ENCODE measurements at places on chromosomes 2 and 18. TPM values are rescaled to one million over a fixed set of nuclear protein-coding genes. Genes with fewer than 3 reads are reported as not detected.
A peak's percentile ranks its signal among the peaks of the same experiment; 100 is the strongest.

- no peak for DNase-seq
Observed at GRCh38 chr2:231940795-231941194, 14.6 kb upstream of the NPPC start.

- no peak for DNase-seq
Observed at GRCh38 chr18:42064109-42064508, 109.1 kb downstream of the PIK3C3 start.

DNA sequence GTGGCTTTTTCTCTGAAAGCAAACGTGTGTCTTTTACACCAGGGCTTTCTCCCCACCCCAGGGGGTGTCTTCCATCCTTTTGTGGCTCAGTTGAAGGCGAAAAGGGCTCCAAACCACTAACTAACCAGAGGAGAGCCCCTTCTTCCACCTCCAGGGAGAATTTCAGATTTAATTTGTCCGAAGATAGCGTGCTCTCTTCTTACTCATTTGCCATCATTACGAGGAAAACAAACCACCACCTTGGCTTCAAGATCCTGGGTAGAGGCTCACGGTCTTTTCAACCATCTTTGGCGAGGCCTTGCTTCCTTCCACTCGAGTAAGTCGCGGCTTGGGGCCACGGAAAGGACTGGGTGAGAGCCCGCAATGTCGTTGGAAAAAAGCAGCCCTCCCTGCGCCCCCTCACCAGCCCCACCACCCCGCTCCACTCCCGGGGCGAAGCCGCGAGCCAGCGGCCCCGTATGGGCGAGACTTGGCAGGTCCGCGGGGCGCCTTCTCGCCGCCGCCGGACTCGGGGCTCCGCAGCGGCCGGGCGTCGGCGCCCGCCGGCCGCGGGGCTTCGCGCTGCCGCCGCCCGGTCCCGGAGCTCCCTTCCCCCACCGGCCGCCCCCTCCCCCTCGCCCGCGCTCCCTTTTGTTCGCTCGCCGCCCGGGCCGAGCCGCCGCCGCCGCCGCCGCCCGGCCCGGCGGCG is 1.7 kb upstream of the ZNF532 start:
- peak; percentile 66 for DNase-seq

DNA sequence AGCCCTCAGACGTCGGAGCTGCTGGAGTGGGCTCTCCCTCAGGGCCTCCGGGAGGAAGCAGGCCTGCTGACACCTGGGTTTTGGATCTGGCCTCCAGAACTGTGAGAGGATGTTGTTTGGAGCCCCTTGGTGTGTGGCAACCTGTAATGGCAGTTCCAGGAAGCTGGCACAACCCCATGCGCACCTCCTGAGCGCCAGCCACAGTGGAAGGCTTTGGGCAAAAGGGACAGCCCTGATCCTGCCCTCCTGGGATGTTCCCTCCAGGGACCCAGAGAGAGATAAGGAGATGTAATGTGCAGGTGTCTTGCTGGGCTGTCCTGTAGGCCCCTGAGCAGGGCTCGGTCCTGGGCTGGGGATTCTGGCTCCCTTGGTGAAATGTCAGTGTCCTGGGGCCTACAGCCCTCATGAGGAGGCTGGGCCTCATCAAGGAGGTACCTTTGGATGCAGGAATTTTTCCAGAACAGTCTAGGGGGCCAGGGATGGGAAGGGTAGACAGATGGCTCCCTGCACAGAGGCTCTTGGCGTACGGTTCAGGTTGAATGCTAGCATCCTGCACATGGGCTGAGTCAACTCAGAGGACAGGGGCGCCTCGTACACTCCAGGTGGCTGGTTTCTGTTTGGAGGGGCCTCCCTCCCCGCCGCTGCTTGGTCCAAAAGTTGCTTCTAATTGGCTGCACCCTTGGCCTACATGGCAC is 61.1 kb downstream of the ASB1 start:
- no peak for DNase-seq

DNA sequence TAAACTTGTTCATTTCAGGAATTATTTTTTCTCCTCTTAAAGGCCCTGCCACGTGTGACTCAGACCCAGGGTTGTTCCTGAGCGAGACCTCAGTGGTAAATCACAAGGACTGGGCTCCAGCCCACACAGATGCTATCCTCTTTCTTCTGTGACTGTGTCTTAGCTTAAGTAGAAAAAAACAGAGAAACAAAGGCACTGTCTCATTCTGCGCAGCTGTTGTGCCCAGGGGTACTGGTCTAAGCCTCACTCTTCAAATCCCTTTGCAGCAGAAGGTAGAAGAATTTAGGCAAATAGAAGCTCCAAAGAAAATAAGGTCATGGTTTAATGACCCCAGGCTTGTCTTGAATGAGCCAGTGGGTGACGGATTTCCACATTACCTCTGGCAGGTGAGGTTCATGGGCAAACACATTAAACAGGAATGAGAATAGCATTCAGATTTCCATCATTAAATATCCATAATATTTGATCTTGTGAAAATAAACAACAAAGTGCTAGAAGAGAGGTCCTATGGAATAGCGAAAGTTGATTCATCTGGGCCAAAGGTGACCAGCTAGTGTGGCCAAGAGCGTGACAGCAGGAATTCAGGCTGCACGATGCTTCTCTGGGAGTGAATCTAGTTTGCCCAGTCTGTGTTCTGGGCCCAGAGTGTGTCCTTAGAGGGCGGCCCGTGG is 63.3 kb downstream of the LIPG start:
- no peak for DNase-seq

Gene ALPG
- not detected for total RNA-seq

All from fibroblast of the aortic adventitia (primary cell).